ENCODE measurements at places on chromosomes 7 and 10.

DNA sequence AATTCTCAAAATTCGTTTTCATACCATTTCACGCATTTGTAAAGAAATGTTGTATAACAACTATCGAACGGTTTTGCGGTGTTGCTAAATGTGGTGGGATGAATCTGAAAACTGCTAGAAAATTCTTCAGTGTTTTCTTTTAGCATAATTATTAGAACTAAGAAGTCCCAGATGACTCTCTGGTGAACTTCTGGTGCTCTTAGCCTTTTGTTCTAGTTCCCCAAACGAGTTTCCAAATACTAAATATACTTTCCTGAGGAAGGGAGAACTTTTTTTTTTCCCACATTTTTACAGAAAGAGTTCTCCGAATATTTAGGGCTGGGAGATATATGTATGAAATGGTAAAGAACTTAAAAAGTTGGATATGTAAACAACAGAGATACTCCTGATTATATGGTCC, 82.5 kb downstream of the ICA1 start:
- DNase-seq = no peak

DNA sequence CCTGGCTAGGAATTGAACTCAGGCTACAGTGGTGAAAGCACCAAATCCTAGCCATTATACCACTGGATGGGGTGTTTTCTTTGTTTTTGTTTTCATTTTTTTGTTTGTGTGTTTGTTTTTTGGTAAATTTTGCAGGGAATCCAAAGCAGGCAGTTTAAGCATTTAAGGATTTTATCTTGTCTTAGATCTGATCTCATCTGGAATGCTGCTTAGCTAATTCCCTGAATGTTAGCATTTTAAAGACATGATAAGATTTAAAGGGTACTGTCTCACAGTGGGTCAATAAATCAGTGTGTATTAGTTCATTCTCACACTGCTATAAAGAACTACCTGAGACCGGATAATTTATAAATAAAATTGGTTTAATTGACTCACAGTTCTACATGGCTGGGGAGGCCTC, 5.6 kb upstream of the MKLN1 start:
- DNase-seq = no peak

DNA sequence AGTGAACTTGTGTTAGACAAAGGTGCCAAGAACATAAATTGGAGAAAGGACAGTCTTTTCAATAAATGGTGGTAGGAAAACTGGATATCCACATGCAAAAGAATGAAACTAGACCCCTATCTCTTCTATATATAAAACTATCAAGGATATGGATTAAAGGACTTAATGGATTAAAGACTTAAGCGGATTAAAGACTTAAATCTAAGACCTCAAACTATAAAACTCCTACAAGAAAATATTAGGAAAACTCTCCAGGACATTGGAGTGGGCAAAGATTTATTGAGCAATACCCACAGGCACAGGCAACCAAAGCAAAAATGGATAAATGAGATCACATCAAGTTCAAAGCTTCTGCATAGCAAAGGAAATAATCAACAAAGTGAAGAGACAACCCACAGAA, 242.9 kb upstream of the MEOX2 start:
- DNase-seq = no peak

GRCh38 chr7:152522571-152523067, 86.8 kb upstream of the KMT2C start:
- no peak for DNase-seq

DNA sequence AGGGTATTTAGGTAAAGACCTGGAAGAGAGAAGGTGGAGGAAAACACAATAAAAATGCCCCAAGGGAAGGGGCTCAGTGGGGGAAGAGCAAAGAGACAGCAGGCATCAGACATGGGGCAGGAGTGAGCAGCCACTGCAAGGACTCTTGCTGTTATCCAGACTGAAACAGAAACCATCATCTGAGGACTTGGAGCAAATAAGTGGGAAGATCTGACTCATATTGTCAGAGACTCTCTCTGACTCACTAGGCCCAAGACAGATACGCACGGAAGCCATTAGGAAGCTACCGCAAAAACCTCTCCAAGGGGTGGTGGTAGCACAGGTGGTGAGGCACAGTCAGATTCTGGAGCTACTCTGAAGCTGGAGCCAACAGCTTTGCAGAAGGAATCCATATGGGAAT, 110.7 kb downstream of the RNF32 start:
- no peak for DNase-seq

DNA sequence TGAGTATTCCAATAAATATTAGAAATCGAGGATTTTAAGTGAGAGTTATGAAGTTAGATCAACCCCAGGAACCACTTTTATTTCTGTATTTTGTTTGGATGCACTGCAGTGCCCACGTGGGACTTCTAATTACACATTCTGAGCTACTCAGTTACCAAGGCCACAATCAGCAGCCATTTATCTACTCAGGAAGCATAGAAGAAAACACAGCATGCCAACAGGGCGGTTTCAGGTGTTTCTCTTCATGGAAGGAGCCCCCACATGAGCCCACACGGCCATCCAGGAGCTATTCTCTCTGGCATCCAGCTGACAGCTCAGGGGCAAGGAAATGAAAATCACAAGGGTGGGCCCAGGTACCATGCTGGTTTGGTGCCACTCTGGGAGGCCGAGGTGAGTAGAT, 266.5 kb upstream of the MKLN1 start:
- DNase-seq = no peak

DNA sequence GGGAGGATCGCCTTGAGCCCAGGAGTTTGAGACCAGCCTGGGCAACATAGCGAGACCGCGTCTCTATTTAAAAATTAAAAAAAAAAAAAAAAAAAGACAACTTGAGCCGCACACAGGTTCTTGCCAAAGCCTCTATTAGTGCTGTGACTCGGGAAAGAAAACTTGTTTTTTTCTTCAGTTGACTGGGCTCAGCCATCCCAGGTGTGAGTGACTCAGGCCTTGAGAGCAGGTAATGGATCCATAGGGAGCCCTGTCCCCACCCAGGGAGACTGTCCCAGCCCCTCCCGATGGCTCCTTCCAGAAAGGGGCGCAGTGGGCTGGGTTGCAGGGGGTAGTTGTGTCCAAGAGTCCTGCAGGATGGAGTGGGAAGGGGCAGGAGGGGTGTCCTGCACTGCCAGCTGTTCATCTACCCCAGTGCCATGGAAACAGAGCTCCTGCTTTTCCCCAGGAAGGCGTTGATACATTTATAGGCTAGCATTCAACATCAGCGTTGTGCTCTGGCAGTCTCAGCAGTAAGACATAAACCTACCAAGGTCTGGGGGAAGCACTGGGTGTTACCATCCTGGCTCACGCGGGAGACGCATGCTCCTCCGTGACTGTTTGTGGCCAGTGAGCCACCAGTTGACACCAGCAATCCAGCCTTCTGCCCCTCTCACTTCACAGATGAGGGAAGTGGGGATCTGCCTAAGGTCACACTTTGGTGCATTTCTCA, 126.6 kb downstream of the CUX1 start:
- DNase-seq = no peak
